Sciatic nerve (tissue), 2 donors: ENCODE measurements at places on chromosomes 1 and 21. TPM values are rescaled to one million over a fixed set of nuclear protein-coding genes. Genes with fewer than 3 reads are reported as not detected.
A peak's percentile ranks its signal among the peaks of the same experiment; 100 is the strongest.

DNA sequence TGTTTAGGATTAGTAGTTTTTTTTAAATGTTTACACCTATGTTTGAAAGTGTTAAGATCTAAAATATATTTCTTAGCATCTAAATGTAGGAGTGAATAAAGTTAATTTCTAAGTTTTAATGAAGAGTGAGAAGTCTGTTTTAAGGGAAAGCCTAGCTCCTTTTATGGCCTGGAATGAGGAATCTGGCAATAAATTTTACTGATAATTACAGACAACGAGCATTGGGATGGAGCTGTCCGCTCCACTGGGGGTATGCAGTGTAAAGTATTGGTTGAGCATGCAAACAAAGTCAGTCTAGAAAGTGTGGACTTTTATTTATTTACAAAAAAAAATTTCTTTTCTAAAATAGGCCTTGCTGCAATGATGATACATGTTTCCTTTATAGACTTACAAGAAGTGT is 19.0 kb downstream of the CLIC6 start:
- DNase-seq = no peak

CFAP107 gene
- not detected for total RNA-seq

KIRREL1 gene
- total RNA-seq = 67.8 TPM

- peak; percentile 58 for DNase-seq
Observed at GRCh38 chr1:234731569-234732085, 121.6 kb upstream of the IRF2BP2 start.
